ENCODE measurements at places on chromosomes 2 and 18.

- DNase-seq, result no peak
Observed at GRCh38 chr2:85959185-85959584, 70.4 kb upstream of the ST3GAL5 start.

DNA sequence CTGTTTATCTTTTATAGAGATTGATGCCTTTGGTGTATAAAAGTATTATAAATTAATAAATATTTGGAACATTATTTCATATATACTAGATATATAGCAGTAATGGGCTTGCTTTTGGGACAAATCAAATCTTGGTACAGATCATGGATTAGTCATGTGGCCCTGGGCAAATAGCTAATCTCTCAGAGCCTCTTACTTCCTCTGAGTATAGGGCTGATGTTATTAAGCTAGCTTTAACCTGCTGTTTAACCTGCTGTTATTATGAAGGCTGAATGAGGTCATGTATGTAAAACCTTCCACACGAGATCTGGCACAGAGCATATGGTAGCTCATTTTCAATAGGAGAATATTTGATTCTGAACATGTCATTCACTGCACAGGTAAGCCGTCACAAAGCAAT lies 5.7 kb downstream of the ITGB6 start:
- no peak for DNase-seq

DNA sequence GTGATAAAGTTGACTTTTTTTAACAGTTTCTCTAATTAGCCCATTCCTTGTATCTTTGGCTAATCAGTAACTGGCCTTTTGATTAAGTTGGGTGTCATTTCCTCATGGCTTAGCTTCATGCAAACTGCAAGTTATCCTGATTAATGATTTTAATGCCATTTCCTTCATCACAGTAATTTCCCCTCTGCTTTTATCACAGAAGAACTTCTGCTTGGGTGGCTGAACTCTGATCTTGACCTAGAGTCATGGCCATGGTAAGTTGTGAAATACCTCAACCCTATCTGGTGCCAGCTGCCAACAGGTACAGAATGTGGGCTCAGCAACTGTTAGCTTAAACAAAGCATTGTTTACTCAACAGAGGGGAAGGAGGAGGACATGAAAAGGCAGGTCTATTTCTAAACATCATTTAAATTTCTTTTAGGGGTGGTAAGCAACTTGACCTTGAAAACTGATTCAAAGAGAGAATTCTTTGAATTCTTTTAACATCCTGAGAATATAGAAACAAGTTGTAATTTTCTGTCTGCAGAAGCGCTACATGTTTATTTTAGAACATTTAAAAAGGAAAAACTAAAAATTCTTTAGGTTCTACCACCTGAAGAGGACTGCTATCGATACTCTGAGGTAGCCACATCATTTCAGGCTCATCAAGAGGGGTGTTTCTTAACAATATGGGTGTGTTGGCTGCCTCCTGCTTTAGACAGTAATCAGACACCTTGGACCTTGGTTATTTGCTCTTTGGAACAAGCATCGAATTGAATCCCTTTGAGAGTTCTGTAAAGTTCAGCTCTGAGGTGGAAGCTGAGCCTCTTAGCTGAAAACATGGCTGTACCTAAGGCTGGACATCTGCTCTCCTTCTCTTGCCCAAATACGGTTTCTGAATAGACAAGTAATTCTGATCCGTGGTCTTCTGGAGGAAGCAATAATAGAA lies 39.7 kb downstream of the ANXA4 start:
- no peak for DNase-seq

DNA sequence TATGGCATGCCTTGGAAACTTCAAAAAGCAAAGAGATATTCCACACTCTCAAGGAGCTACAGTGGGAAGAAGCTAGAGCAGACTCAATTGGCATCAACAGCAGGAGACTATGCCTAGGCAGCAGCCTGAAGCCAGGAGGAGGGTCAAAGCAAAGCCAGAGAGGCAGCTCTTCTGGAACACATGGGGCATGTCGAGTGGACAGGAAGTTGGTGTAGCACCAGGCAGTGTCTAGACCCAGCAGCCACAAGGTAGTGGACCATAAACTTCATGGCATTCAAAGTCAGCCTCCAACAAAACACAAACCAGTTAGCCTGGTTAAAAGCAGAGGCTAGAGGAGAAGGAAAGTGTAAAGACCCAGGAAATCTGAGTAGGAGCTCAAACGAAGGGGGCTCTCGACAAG lies 311.2 kb upstream of the PKDCC start:
- DNase-seq, result no peak

DNA sequence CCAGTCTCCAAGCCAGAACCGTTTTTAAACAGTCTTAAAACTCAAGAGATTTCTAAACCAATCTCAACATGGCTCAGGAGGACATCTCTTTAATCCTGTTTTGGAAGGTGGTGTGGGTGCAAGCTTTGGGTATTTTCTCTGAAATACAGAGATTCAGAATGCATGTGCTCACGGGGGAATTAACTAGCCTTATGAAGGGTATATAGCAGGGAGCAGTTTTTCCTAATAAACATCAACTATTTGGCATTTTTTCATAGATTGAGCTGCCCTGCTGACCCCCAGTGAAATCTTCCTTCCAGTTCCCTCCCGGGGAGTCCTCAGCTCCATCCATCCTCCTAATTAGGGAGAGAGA lies 122.6 kb downstream of the SMAD7 start:
- DNase-seq, result no peak

DNA sequence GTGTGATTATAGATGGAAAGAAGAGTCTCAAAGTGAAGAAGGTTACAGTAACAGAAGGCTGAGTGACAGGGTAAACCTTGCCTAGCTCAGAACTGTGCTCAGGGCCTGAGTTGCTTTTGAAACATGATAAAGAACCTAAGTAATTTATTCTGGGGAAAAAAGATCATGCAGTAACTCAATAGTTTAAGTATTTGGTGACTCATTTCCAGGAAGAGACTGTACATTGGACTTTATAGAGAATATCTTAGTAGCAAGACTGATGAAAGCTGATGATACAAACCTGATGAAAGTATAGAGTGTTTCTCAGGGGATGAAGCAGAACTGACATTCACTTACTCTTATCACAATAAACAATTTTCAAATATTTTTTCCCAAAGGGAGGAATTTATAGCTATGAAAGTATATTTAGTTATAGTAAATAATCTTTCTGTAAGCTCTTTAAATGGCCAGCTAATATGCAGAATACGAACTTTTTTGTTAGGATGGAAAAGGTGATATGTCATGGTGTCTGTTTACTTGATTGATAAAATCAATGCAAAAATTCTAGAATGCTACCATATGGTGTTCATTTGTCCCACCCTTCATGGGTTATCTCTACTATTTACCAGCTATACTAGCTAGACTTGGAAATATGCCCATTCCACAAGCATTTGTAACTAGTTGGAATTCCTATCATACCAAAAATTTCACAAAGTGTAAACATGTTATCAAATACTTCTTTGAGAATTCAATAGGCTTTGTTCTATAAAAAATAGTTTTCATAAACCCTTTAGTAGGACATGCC lies 1265.5 kb upstream of the ACVR2A start:
- peak; percentile 74 for DNase-seq

- DNase-seq, result no peak
Observed at GRCh38 chr2:60839126-60839813, 42.1 kb upstream of the REL start.

- no peak for DNase-seq
Observed at GRCh38 chr2:12890066-12890465, 173.3 kb downstream of the TRIB2 start.

DNA sequence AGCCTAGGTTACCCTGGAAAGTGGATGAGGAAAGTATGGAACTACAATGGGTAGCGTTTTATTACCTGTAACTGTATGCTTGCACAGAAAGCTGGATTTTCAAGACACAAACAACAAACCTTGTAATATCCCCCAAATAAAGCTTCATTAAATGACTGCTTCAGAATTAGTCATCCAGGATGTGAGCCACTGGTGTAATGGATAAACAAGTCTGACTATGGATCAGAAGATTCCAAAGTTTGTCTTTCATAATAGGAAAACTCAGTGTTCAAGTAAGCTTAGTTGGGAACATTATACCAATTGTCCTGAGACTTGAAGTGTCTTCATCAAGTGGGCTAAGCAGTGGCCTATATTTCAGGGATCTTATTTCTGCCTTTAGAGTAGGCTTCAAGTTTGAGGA lies 518.8 kb downstream of the LRP1B start:
- no peak for DNase-seq

DNA sequence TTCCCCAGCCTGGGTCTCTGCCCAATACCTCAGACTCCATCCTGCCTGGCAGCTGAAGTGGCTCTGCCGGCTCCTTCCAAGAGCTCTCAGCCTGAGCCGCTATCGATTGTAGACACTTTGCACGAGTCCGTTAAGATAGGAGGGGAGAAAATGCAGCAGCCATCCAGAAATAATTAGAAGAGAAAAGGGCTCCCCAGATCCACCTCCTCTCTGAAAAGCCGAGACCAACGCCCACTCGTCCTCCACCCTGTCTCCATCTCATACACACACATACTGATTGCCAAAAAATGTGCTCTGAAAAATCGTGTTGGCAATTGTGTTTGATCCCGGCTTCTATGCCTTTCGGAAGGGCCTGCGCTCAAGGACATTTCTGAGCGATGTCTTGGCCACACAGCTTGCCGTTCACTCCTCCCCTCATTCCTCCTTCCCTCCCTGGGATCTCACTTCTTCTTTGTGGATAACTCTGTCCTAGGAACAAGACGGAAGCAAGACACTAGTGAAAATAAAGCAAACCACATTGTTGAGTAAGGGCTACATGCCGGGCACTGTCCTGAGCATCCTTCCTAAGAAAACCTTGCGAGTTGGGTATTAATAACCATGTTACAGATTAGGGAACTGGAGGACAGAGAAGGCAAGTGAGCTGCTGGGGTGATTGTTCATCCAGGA lies 372.8 kb upstream of the MYT1L start:
- no peak for DNase-seq

DNA sequence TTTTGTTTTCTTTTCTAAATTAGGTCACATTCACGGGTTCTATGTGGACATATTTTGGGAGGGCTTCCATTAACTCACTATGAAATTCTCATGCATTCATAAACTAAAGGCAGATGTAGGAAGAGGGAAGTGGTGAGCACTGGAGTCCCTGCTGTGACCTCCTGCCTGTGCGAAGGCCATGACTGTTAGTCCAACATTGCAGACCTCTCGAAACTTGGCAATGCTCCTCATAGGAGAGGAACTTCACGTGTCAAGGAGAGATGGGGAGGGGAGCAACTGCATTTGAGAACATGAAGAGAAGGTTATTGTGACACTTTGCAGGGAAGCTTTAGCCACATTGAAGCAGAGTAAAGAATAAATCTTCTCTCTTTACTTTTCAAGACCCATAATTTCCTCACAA lies 126.4 kb upstream of the HNMT start:
- no peak for DNase-seq

DNA sequence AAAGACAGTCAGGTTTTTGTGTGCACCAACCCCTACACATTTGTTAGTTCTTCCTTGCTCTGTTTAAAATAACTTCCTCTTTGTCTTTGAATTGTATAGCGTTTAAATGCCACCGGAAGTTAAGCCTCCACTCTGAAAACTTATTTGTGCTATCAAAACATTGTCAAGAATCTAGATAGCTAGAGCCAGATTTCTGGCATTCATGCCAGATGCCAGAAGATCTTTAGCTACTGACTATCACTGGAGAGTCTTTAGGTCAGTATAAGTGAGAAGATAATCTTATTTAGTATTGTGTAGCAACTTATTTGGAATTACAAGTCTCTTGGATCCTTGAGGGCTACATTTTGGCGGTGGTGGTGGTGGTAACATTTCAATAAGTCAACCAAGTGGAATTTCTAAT lies 63.4 kb upstream of the ADAM23 start:
- no peak for DNase-seq

DNA sequence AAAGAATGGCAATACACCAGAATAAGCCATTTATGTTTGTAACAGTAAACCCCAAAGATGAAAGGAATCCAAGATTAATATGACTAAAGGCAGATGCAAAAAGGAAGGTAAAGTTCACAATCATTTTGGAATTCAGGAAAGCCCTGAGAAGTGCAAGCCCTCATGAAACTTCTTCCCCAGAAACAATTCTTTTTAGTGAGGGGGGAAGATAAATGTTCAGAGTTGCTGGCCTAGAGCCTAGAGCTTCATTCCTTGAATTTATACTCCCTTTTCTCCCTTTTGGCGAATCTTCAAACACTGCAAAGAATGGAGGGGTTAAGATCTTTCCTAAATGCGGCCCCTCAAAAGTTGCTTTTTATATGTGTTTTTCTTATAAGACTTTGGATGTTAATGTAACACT lies 368.8 kb downstream of the MEIS1 start:
- peak; percentile 58 for DNase-seq

- no peak for DNase-seq
Observed at GRCh38 chr2:46216213-46216612, 81.0 kb upstream of the EPAS1 start.

DNA sequence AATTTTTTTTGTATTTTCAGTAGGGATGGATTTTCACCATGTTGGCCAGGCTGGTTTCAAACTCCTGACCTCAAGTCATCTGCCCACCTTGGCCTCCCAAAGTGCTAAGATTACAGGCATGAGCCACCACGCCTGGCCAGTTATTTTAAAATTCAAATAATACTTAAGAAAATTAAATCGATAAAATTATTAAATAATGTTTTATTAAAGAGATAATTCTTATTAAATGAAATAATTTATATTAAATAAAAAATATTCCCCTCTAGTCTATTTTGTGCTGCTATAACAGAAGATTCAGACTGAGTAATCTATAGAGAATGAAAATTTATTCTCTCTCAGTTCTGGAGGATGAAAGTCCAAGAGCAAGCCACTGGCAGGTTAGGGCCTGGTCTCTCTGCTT lies 61.2 kb downstream of the PDK1 start:
- no peak for DNase-seq

DNA sequence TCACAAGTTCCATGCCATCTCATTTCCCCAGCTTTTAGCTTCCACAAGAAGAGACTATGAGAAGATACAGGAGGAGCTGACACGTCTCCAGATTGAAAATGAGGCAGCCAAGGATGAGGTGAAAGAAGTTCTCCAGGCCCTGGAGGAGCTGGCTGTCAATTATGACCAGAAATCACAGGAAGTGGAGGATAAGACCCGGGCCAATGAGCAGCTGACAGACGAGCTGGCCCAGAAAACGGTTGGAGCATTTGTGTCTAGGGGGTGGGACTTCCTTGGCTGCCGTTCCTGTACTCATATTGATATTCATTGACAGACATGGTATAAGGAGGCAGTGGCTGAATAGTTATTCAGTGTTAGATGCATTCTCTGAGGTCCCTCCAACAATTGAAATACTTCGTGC lies 57.2 kb upstream of the LYPD6B start:
- no peak for DNase-seq

GRCh38 chr18:335733-336132 lies 67.9 kb upstream of the THOC1 start:
- DNase-seq, result no peak

- DNase-seq, result no peak
Observed at GRCh38 chr2:230828272-230828961, 36.3 kb upstream of the ITM2C start.

DNA sequence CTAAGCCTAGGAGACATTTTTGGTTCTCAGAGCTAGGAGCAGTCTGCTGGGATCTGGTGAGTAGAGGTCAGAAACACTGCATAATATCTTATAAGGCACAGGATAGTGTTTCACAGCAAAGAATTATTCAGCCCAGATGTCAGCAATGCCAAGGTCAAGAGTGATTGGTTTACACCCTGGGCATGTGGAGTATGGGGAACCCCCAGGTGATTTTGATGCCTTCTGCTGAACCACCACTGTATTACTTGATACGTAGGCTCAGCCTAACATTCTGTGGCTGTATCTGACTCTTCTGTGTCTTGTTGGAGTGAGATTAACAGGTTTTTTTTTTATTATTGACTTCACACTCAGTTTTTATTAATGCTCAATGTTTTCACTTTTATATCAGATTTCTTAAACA lies 6.0 kb downstream of the DDX18 start:
- DNase-seq, result no peak

GRCh38 chr2:49840428-49840975 lies 686.2 kb upstream of the FSHR start:
- DNase-seq, result no peak
